ENCODE measurements at places on chromosomes 5 and 9.

DNA sequence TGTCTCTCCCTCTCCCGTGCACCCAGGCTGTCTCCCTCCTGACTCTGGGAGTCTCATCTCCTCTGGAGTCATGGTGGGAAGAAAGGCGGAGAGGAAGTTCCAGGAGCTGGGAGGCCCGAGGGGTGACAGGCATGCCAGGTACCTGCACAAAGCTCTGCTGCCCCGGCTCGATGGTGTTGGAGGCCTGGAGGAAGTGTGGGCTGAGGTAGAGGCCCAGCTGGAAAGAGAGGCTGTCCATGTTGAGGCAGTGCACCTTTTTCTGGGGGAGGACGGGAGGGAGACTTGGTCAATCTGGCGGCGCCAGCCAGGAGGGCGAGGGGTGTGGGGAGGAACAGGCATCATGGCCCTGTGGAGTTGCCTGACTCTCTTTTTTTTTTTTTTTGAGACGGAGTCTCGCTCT, 15.9 kb downstream of the FPGS start:
- no peak for DNase-seq

DNA sequence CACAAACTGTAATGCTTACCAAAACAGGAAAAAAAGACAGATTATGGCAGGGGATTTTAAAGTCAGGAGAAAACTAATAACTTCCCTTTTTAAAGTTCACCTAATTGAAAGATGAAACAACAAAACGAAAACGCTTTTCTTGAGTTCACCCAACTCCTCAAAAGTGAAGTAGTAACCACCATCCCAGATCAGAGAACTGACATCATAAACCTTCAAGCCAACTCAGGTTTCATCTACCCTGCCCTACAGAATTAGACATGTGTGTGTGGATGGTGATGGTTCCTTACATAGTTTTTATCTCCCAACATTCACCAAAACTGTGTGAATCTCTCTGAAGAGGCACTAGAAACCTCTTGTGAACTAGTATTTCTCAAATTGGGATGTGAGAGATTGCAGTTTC, 195.2 kb upstream of the PTGER4 start:
- no peak for DNase-seq

DNA sequence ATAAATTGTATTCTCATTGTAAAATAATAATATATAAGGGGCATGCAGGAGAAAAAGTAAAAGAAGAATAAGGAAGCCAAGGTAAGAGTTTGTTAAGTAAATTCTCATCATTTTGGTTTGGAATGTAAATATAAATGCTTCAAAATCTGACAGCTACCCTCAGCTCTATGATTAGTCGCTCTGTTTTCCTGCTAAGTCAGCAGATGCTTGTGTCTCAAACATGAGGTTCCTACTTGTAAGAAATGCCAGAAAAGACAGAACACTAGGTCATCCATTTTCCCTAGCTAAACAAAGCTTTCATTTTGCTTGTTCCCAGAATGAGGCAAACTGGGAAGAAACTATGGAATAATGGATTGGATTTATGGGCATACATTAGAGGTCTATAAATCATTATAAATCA, 293.1 kb downstream of the DMRTA1 start:
- no peak for DNase-seq

- DNase-seq = no peak
Observed at GRCh38 chr5:13217636-13218035, 726.9 kb downstream of the DNAH5 start.

DNA sequence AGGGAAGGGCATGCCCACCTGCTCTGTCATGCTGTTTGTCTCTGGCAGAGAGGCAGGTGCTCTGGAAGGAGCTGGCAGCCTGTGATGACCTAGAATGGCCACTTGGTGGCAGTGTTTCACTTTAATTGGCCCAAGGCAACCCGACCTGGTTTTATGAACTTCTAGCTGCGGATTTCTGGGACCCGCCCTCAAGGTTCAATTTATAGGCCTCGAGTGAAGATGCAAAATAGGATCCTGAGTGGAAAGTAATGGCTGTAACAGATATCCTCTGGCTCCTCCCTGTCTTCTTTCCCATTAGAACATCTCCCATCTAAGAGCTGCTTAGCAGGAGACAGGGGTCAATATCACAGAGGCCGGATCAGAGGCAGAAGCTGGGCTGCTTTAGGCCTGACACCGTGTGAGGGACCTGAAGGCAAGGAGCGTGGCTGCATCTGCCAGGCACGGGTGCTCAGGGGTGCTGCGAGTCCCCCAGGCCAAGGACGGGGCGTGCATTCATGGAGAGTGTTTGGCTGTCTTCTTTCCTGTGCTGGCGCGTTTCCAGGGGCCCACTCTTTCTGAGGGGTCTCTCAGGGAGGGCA, 56.7 kb upstream of the SLC28A3 start:
- DNase-seq = peak; percentile 63

DNA sequence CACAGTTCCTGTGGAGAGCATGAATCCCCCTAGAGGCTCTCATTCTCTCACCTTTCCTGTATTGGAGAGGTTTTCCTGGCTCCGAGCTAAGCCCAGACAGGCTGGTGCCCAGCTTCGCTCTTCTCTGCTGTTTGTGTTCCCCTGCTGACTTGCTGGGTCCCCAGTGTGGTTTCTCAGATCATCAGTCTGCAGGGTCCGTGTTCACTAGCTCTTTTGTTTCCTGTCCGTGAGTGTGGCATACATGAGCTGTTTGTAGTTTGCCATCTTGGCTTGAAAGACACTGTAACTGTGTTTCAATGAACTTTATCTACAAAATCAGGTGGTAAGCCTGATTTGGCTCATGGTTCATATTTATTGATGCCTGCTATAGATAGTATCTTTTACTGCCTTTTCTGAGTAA, 23.8 kb downstream of the LOX start:
- DNase-seq = no peak

DNA sequence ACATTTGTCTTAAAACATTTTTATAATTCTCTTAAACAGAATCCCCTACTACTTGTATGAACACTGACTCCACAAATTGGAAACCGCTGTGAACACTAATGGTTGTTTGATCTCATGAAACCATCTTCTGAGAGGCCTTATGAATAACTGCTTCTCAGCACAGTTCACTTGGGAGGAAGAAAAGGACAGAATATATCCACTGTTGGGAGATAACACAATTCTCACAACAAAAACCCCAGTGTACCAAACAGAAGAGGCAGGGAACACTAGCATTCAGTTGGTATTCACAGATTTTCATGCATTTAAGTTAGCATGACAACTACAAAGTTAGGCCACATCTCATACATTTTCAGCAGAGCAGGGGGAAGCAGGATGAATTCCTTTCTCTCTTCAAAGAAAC, 89.0 kb upstream of the SELENOP start:
- no peak for DNase-seq

- DNase-seq = no peak
Observed at GRCh38 chr9:126219648-126220063, 107.0 kb upstream of the MVB12B start.

DNA sequence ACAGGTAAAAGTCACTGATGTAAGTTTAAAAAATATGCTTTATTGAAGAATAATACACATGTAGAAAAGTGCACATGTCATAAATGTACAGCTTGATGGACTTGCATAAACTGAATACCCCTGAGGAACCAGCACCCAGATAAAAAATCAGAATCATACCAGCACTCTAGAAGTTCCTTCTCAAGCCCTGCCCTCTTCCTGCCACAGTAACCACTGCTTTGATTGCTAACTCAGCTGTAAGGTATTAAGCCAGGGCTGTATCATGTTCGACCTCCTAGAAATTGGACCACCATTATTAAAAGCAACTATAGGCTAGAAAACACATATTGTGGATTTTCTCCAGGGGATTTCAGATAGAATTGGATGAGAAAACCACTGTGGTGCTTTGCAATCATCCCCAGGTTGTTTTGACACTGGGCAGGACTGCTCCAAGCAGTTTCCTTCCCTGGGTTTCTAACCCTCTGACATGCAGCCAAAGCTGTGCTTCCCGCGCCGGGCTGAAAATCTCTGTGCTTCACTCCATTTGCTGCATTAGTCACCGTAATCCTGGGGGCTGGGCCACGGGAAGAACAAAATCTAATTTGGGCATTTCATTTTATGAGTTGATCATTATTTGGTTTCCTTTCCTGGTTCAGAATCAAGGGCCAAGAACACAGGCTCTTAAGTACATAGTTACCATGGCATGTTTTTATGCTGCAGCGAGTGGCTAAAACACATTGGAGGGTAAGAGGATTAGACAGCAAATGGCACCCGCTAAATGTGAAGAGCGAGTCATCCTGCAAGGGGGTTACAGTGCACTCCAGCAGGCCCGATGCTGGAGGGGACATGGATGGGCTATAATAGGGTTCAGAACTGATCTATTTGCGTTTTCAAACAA, 139.4 kb upstream of the IL12B start:
- DNase-seq = no peak

- DNase-seq = no peak
Observed at GRCh38 chr9:72312386-72312987, 52.5 kb downstream of the ZFAND5 start.

- DNase-seq = no peak
Observed at GRCh38 chr5:163821142-163821541, 315.7 kb downstream of the MAT2B start.

DNA sequence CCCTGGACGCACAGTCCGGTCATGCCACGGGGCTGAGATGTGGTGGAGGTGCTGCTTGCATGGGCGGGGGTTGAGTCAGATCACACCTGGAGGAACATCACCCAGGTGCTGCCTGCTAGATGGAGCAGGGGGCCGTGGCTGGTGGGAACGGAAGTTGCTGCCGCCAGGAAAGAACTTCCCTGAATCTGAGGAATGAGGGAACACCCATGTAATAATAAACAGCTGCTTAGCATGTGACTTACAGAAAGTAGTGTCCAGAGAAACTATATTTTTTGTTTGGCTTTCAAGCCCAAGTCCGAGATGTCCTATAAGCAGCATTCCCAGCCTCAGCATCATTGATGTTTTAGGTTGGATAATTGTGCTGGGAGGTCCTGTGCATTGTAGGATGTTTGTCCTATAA, 27.1 kb upstream of the FAM240B start:
- DNase-seq = no peak

DNA sequence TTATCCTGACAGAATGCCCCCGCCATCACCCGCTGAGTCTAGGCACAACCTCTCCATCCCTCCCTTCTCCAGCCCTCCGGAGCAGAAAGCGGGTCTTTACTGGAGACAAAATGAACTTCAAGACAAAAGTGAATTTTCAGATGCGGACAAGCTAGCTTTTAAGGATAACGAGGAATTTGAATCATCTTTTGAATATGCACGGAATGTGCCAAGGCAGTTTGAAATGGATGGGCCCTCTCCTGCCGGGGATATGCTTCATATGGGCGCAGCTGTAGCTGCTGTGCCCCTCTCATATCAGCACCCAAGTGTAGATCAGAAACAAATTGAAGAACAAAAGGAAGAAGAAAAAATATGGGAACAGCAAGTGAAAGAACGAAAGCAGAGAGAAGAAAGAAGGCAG, 37.5 kb downstream of the CPLANE1 start:
- DNase-seq = no peak

DNA sequence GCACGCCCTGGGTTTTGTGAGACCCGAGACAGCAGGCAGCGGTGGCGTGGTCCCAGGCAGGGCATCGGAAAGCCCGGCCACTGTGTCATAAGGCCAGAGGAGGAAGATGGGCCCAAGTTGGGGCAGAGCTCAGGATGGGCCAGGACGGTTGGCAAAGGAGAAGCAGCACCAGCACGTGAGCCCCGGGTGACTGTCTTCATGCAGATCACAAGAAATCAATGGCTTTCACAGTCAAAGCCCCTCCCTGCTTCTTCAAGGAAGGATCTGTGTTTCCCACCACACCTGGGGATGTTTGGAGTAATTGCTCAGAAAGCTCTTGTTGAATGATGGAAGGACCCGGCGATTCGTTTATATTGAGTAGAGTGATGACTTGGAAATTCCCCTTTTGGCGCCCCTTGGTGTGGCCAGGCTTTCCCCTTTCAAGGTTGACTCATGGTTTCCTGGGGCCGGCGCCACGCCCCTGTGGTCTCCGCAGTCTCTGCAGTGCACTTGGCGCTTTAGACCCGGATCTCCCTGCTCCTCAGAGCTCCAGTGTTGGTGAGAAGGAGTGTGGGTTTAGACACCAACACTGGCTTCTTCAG, 52.1 kb downstream of the IL31RA start:
- no peak for DNase-seq

DNA sequence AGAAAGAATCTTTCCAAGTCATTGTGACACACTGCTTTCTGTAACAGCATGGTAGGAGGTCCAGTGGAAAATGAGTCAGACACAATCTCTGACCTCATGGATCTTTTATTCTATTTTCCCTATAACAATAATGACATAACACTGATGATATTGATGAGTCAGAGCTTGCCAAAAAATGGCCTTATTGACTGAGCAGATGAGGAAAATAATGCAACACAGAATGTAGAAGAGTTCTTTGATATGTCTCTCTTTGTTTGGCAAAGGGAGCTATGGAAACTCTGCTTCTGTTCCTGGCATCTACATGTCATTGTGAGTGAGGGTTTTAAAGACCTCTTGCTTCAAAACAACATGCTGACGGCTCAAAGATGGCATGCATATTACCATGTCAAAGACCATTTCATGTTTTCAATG, 443.1 kb upstream of the ZNF608 start:
- no peak for DNase-seq

DNA sequence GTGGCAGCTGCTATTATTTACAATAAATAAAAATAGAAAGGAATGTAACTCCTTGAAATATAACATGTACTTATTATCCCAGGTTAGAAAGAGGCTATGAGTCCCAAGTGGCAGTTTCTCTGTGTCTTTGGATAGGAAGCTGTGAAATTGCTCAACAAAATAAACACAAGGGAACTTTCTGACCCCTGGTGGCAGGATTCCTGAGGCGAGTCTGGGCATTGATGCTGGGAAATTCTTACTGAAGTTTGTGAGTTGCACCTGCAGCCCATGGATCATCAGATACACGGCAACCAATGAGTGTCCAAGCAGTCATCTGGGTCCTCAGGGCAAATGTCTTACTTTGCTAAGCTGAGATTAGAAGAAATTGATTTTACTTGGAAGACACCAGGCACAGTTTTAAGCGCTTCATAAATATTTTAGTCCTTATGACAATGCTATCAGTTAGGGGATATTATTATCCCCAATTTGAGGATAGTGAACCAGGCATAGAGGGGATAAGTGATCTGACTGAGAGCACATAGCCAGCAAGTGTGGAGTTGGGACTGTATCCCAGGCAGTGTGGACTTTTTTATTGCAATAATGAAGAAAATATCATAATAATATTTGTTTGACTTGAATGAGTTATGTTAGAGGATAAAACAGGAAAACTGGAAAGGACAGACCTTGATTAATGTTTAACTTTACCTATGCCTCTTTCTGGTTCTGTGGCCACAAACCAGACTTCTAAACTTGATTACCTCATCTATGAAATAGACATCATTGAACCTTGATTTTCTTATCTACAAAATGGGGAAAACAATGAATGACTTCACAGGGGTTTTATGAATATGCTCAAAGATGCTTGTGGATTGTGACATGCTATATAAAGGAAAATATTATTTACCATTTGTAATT, 265.5 kb upstream of the ADAMTSL1 start:
- DNase-seq = no peak

- no peak for DNase-seq
Observed at GRCh38 chr9:69273161-69273560, 51.9 kb upstream of the ENTREP1 start.

DNA sequence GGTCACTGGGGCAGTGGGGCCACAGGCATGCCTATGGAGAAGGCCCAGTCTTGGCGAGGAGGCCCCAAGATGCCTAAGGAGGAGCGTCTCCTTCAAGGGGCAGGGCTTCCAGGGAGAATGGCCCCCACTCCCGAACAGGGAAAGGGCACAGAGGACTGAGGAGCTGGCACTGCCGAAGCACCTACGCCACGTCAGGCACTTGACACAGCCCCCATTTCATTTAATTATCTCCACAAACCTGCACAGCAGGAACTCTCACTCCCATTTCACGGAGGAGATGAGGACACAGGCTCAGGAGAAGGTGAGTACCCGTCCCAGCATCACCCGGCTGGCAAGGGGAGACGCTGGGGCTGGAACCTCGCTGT, 26.0 kb downstream of the EGR1 start:
- no peak for DNase-seq
